ENCODE measurements at places on chromosomes 4 and X.

GRCh38 chr4:109985993-109986974 lies 73.6 kb downstream of the EGF start:
- no peak for DNase-seq

- DNase-seq: peak; percentile 8
Measured at GRCh38 chr4:24768604-24769003, 26.8 kb upstream of the SOD3 start.

GRCh38 chr4:127634181-127634580 lies 1.4 kb downstream of the INTU start:
- DNase-seq: no peak

GRCh38 chrX:7447801-7448499 lies 300.0 kb upstream of the PUDP start:
- no peak for DNase-seq

DNA sequence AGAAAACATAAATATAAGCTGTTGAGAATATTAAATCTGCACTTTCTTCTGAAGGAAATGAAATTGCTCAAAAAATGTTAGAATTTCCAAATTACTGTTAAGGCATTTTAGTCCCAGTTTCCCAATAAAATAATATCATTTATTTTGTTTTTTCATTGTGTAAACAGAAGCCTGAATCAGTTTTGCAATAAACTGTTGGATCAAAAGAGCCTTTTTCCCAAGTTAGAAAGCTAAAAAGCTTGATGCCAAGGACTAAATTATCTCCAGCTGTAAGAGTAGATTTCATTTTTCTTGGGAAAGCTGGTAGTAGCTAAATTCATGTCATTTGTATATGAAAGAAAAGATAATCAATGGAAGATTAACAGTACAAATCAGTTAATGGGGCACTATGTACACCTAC lies 95.8 kb downstream of the RNF150 start:
- DNase-seq: no peak
